Aorta (tissue), 5 donors: ENCODE measurements at places on chromosomes 6 and 20. TPM values are rescaled to one million over a fixed set of nuclear protein-coding genes. Genes with fewer than 3 reads are reported as not detected.

Gene RAB32
- total RNA-seq = 31.9 TPM

DNA sequence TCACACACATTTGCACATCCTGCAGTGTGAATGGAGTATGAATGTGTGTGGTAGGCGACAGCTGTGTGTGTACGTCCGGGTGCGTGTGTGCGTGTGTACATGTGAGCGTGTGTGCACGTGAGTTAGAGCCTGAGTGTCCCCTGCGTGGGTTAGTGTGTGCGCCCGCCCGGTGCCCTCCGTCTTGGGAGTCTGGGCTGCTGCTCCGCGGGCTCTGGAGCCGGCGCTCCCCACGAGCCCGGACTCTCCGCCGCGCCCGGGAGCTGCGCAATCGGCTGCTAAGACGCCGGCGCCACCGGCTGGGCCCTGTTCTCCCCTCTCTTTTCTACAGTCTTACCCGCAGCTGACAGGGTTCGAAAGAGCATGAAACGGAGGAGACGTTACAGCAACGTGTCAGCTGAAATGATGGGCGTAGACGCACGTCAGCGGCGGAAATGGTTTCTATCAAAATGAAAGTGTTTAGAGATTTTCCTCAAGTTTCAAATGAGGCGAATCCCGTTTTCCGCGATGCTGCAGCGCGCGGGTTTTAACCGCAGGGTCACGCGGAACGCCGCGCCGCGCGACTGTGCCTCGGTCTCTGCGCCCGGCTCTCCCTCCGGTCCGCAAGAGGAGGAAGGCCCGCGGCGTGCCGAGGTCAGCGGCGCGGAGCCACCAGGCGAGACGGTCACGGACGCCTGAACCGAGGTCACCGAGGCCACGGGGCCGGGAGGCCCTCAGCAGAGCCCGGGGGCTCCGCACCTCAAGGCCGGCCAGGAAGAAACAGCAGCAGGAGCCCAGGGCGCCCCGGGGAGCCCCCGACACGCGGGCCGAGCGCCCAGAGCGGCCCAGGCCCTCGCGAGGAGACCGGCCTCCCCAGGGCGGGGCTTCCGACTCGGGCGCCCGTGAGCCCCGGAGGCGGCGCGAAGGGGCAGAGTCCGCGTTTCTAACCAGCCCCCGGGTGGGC, 95.3 kb upstream of the BHLHE23 start:
- peak; percentile 80 for DNase-seq
- no peaks in the 10 kb centered on the region for H3K27me3 ChIP-seq
- no peak overlapping the region for H3K27ac ChIP-seq
- no peaks in the 10 kb centered on the region for H3K36me3 ChIP-seq
- peak overlapping the region; percentile 62 for H3K4me3 ChIP-seq

DNA sequence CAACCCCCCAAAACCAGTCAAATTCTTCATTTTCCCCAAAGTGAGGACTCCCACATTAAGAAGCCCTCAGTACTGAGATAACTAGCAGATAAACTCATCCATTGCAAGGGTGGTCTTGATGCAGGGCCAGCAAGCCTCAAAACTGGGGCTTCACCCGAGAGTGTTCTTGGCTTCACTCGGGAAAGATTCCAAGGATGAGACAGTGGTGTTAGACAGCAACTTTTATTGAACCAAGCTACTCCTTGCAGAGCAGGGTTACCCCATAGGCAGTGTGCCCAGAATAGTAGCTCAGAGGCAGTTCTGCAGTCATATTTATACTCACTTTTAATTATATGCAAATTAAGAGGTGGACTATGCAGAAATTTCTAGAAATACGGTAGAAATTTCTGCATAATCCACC, 15.8 kb upstream of the HLA-DQA1 start:
- H3K36me3 ChIP-seq = no peaks in the 10 kb centered on the region
- no peak overlapping the region for H3K27ac ChIP-seq
- no peaks in the 10 kb centered on the region for H3K4me1 ChIP-seq
- DNase-seq = no peak

DNA sequence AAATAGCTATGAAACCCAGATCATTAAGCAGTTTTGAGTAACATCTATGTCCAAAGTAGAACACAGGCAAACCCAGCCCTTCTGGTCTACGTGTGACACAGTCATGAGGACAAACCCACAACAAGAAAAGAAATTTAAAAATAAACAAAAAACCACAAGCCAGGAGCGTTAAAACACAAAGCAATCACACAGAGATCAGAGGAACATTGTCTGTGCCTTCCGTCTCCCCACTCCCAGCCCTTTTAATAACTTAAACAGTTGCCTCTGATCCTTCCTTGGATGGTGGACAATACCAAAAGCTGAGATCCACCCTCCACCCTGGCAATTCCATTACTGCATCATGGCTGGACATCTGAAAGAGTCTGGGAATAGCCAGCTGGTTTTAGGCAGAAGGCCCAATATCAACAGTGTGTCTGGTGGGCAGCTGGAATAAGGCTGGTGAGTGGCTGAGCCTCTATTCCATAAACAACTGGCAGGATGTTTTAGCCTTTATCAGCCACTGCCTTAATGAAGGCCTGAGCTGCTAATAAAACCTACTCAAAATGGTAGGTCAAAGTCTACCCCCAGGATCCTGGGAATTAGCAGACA, 15.7 kb upstream of the LAMA4 start:
- no peaks in the 10 kb centered on the region for H3K27me3 ChIP-seq
- no peak for DNase-seq
- no peak overlapping the region for H3K4me3 ChIP-seq
- no peaks in the 10 kb centered on the region for H3K4me1 ChIP-seq

DNA sequence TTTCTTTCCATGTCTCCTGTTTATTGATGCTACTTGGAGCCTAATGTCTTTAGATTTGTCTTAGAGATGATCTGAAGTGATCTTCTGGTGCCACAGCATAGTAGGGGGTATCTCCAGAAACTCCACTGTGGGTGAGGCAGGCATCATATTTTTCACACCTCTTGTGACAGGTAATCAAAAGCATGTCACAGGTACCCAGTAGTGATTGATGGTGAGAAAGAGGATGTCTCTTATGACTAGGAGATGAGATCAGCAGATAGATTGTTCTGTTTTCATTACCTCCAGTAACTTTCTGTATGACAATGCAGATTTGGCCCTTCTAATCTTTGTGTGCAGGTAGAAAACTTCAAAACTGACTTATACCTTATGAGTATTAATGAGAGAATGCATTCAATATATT, 13.5 kb downstream of the NCOA7 start:
- DNase-seq = no peak
- no peak overlapping the region for H3K27ac ChIP-seq
- H3K4me1 ChIP-seq = peaks cover 3% of the 10 kb centered on the region
- H3K27me3 ChIP-seq = no peaks in the 10 kb centered on the region
